ENCODE measurements at places on chromosomes 1 and 21.

GRCh38 chr21:42750737-42751530 lies 97.5 kb downstream of the PDE9A start:
- no peaks in the 10 kb centered on the region for H3K27me3 ChIP-seq
- no peak for DNase-seq
- H3K4me3 ChIP-seq, result no peak overlapping the region
- H3K36me3 ChIP-seq, result peaks cover 25% of the 10 kb centered on the region
- no peak overlapping the region for H3K27ac ChIP-seq

DNA sequence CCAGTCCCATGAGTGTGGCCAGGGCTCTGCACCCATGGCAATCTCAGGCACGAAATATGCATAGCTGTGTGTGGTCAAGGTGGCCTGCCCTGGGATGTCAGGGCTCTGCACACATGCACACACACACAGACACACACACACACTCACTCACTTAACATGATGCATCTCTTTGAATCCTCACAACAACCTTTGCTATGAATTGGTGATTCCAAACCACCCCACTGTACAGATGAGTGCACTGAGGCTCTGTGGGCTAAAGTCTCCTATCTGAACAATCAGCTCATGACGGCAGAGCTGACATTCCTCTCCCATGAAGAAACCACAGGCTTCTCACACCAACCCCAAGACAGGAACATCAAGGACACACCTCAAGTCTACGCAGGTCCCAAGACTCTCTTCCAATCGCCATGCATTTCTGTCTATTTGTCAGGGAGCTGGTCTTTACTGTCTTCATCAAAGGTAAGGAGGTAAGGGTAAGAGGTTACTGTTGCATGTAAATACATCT lies 131.6 kb downstream of the ETS2 start:
- H3K4me1 ChIP-seq, result peaks cover 7% of the 10 kb centered on the region
- no peaks in the 10 kb centered on the region for H3K36me3 ChIP-seq
- no peak for DNase-seq
- no peak overlapping the region for H3K4me3 ChIP-seq
- H3K27ac ChIP-seq, result no peak overlapping the region

DNA sequence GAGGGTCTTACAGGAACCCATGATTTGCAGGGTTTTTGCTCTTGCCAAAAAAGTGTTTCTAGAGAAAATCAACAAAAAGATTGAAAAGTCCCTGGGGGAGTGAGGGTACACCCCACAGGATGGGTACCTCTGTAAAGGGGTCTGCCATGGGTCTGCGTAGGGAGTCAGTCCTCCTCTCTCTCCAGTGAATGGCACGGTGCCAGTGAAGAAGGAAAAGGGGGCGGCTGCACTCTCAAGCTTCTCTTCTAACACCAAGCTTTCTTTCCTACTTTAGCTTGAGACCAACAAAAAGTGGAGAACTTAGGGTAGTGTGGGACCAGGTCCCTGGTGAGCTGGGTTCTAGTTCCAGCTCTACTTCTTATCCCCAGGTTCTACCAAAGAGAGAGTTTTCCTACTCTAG lies 87.4 kb downstream of the GLUL start:
- H3K27me3 ChIP-seq, result no peaks in the 10 kb centered on the region
- H3K4me1 ChIP-seq, result peaks cover 4% of the 10 kb centered on the region
- H3K4me3 ChIP-seq, result no peak overlapping the region
- no peak for DNase-seq

DNA sequence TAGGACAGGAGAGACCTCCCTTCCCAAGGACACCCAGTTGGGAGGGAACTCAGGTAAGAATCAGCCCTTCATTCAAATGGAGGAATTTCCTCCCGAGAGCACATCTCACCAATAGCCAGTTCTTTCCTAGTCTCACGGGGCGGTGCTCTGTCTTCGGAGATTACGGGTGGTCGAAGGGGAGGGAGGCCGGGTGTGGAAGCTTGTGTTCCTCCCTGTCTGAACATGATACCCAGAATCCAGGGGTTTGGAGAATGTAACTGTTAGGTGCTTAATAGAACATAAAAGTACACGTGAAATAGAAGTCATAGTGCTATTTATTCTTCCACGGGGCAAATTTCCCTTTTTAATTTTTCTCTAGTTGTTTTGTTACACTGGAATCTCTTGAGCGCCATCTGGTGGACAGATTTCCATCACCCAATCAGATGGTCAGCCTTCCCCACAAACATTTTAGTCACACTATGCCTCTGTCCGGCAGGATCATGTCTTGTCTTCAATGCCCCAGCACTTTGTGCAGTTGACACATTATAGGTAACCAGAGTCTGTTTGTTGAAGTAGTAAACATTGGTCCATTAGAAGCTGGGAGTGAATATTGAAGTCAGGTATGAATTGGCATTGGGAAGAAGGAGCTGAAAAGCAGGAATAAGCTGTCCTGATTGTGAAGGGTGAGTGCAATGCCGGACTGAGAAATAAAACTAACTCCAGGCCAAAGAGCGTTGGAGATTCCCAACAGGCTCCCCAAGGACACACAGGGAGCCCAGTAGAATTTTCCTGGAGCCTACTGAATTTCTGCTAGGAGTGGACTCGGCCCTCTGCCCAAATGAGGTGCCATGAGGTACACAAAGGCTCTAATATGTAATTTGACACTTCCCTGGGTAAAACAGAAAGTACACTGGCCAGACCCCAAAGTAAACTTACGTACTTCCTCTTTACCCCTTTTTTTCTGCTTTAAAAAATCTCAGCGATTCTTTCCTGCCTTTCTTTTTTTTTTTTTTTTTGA lies 27.6 kb upstream of the ZNF697 start:
- no peaks in the 10 kb centered on the region for H3K36me3 ChIP-seq
- no peak overlapping the region for H3K4me3 ChIP-seq
- DNase-seq, result peak; percentile 85
- H3K27ac ChIP-seq, result no peak overlapping the region
- peaks cover 4% of the 10 kb centered on the region for H3K27me3 ChIP-seq

- DNase-seq, result no peak
- no peaks in the 10 kb centered on the region for H3K36me3 ChIP-seq
- no peak overlapping the region for H3K4me3 ChIP-seq
- peaks cover 6% of the 10 kb centered on the region for H3K4me1 ChIP-seq
Observed at GRCh38 chr1:9281071-9281827, 11.4 kb upstream of the SPSB1 start.

DNA sequence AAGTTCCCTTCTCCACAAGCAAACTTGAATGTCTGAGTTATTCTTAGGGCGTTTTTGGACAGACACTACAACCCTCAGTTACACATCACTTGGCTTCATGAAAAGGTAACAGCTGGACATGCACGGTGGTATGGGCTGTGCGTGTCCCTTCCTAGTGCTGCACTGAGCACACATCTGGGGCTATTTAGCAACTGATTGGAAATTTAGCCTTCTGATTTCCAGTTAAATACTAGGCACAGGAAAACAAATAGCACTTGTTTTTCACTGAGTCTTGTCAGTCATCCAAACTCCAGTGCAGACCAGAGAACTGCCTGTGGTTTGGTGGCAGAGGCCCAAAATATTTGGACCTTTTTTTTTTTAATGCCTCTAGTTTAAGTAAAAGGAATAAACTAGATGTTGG lies 134.7 kb downstream of the TGFBR3 start:
- no peaks in the 10 kb centered on the region for H3K27me3 ChIP-seq
- no peak overlapping the region for H3K4me3 ChIP-seq
- peaks cover 12% of the 10 kb centered on the region for H3K4me1 ChIP-seq
- no peak for DNase-seq

- peaks cover 3% of the 10 kb centered on the region for H3K4me1 ChIP-seq
- no peak overlapping the region for H3K4me3 ChIP-seq
- no peaks in the 10 kb centered on the region for H3K27me3 ChIP-seq
- no peaks in the 10 kb centered on the region for H3K36me3 ChIP-seq
- no peak overlapping the region for H3K27ac ChIP-seq
- no peak for DNase-seq
Observed at GRCh38 chr1:198176179-198176578, 19.4 kb downstream of the NEK7 start.

DNA sequence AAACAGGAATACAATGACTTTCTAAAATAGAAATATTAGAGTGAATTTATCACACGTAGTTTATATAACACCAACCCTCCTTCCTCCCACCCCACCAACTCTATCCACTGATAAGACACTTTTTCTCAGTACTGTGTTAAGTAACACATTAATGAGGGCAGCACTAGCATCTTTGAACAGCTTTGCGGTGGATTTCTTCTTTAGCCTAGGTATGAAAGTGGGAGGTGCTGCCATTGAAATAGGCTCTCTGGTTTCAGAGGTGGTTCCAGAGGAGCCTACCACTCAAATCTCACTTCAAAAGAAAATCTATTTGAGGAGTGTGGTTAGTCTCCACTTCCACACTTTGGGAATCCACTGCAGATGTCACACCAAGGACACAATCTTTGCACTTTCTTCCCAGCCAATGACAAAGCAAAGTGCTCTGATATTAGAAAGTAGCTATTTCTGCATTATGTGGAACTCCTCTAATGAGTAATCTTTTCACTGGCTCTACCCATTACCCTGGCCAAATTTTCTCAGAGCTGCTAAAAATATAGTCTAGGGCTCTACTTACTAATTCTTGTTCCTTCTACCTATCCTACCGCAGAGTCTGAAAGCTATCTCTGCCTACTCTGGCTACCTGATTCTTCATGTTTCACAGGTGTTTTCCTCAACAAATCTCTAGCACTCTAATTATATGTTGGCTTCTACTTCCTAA lies 1667.8 kb downstream of the MRPL39 start:
- H3K4me3 ChIP-seq, result no peak overlapping the region
- H3K27ac ChIP-seq, result no peak overlapping the region
- H3K27me3 ChIP-seq, result no peaks in the 10 kb centered on the region
- no peaks in the 10 kb centered on the region for H3K36me3 ChIP-seq
- H3K4me1 ChIP-seq, result no peaks in the 10 kb centered on the region
- no peak for DNase-seq

- no peak overlapping the region for H3K4me3 ChIP-seq
- H3K27me3 ChIP-seq, result peaks cover 56% of the 10 kb centered on the region
- H3K4me1 ChIP-seq, result no peaks in the 10 kb centered on the region
- no peaks in the 10 kb centered on the region for H3K36me3 ChIP-seq
- DNase-seq, result no peak
Observed at GRCh38 chr1:3035563-3036446, 14.5 kb downstream of the ACTRT2 start.

- H3K4me1 ChIP-seq, result peaks cover 10% of the 10 kb centered on the region
- peaks cover 7% of the 10 kb centered on the region for H3K36me3 ChIP-seq
- H3K27me3 ChIP-seq, result peaks cover 6% of the 10 kb centered on the region
- H3K4me3 ChIP-seq, result peak overlapping the region; percentile 88
- H3K27ac ChIP-seq, result no peak overlapping the region
- no peak for DNase-seq
Observed at GRCh38 chr1:109484519-109484975, 842 bp downstream of the ATXN7L2 start.

DNA sequence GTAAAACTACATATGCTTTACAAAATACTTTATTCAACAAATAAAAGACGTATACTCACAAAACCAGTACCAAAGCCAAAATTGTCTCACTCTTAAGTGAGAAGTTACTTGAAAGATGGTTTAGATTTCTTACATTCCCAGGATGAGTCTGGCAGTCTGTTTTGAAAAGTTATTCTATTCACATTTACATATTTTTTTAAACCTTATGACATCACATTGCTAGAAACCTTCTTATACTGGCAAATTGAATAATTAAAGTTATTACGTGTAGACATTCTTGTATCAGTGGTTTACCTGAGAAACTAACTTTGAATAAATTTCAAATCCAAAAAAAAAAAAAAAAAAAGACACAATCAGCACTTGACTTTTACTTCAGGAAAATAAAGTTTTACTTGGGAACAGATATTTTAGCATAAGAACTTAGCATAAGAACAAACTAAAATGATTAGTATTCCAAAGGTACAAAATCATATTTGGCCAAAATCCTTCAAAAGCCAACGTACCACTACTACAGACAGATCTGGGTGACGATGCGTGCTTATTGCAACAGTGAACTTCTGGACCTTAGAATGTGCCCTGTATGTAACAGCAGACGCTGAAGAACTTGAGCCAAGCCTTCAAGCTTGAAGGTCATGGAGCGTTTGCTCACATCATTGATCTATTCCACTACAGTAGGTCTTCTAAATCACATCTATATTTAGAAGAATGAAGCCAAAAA lies 2.5 kb downstream of the CDC42BPA start:
- H3K4me1 ChIP-seq, result peaks cover 2% of the 10 kb centered on the region
- no peak for DNase-seq
- H3K27me3 ChIP-seq, result no peaks in the 10 kb centered on the region
- H3K36me3 ChIP-seq, result peaks cover 1% of the 10 kb centered on the region

GRCh38 chr1:29202053-29202452 lies 20.4 kb upstream of the SRSF4 start:
- peaks cover 3% of the 10 kb centered on the region for H3K4me1 ChIP-seq
- no peaks in the 10 kb centered on the region for H3K27me3 ChIP-seq
- DNase-seq, result no peak
- H3K4me3 ChIP-seq, result no peak overlapping the region

DNA sequence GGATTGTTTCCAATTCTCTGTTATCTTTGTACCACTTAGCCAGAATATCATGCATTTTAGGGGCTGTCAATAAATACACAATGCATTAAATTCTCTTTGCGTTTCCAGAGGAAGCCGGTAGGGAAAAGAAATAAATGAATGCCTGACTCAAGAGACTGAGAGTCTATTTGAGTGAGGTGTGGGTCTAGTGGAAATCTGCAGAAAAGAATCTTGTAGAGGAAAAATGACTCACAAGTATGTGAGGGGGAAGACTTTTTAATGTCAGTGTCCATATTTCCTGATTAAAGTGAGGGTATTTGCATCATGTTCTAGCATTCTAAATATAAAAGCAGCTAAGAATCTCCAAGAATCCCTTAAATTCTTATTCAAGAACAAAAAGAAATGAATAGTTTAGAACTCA lies 271.1 kb downstream of the PTPRC start:
- no peaks in the 10 kb centered on the region for H3K27me3 ChIP-seq
- H3K4me1 ChIP-seq, result no peaks in the 10 kb centered on the region
- H3K27ac ChIP-seq, result no peak overlapping the region
- no peak overlapping the region for H3K4me3 ChIP-seq
- no peaks in the 10 kb centered on the region for H3K36me3 ChIP-seq

- no peaks in the 10 kb centered on the region for H3K27me3 ChIP-seq
- H3K4me3 ChIP-seq, result no peak overlapping the region
Observed at GRCh38 chr1:109263234-109263596, 13.9 kb downstream of the CELSR2 start.

DNA sequence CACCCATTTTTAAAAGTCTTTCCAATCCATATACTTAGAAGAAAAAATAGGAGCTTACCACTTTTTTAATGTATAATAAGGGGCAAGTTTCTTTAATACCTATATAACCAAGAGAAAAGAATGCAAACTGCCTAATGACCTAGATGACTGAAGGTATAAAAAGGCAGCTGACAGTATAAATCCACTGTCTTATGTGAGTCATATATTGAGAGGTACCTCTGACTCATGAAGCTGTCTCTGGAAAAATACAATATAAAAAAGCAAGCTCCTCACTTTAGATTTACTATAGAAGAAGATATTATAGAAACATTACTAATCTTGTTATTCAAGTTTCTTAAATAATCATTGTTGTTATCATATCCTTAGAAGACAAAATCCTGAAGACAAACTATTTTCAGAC lies 144.2 kb downstream of the VAV3 start:
- H3K36me3 ChIP-seq, result no peaks in the 10 kb centered on the region
- no peak overlapping the region for H3K4me3 ChIP-seq
- H3K27me3 ChIP-seq, result no peaks in the 10 kb centered on the region
- no peak overlapping the region for H3K27ac ChIP-seq

- H3K4me3 ChIP-seq, result no peak overlapping the region
- H3K27ac ChIP-seq, result no peak overlapping the region
- no peaks in the 10 kb centered on the region for H3K4me1 ChIP-seq
- H3K36me3 ChIP-seq, result no peaks in the 10 kb centered on the region
- H3K27me3 ChIP-seq, result no peaks in the 10 kb centered on the region
Observed at GRCh38 chr1:205858141-205858961, 8.4 kb upstream of the PM20D1 start.

GRCh38 chr1:228848406-228848805 lies 113.1 kb downstream of the RHOU start:
- no peaks in the 10 kb centered on the region for H3K36me3 ChIP-seq
- no peaks in the 10 kb centered on the region for H3K27me3 ChIP-seq
- peaks cover 9% of the 10 kb centered on the region for H3K4me1 ChIP-seq
- H3K27ac ChIP-seq, result no peak overlapping the region
- no peak for DNase-seq

Measured in neuronal stem cell (in vitro differentiated cells).